Mesendoderm (in vitro differentiated cells): ENCODE measurements at places on chromosomes 12 and 14.

GRCh38 chr14:60288279-60288678, 39.3 kb downstream of the PPM1A start:
- no peak overlapping the region for H3K27ac ChIP-seq
- no peaks in the 10 kb centered on the region for H3K4me1 ChIP-seq

- H3K4me3 ChIP-seq: no peak overlapping the region
- H3K4me1 ChIP-seq: no peaks in the 10 kb centered on the region
- no peaks in the 10 kb centered on the region for H3K27me3 ChIP-seq
- no peak for DNase-seq
- no peaks in the 10 kb centered on the region for H3K36me3 ChIP-seq
These were observed 26.2 kb upstream of the ARHGAP5 start for GRCh38 chr14:32050878-32051277.

- no peaks in the 10 kb centered on the region for H3K27me3 ChIP-seq
- DNase-seq: no peak
- H3K4me3 ChIP-seq: no peak overlapping the region
- no peaks in the 10 kb centered on the region for H3K4me1 ChIP-seq
- H3K36me3 ChIP-seq: no peaks in the 10 kb centered on the region
These were observed 214.3 kb downstream of the EFCAB11 start for GRCh38 chr14:89740241-89740640.

DNA sequence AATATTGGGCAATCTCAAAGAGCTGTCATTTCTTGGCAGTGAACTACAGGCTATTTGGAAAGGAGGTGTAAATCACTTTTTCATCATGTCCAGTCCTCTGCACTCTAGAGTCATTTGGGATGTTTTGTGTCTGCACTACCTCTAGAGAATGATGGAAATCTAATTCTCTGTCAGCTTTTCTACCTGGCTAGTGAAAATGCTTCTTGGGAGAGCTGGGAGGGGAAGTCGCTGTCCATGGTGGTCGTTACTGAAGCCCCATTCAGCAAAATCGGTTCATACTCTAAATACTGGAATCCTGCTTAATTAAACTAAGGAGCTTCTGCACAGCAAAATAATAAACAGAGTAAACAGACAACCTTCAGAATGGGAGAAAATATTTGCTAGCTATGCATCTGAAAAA, 251.8 kb downstream of the APAF1 start:
- no peak overlapping the region for H3K4me3 ChIP-seq
- H3K27ac ChIP-seq: no peak overlapping the region
- H3K27me3 ChIP-seq: peaks cover 33% of the 10 kb centered on the region
- peak; percentile 45 for DNase-seq

- H3K36me3 ChIP-seq: no peaks in the 10 kb centered on the region
- H3K4me3 ChIP-seq: no peak overlapping the region
- no peaks in the 10 kb centered on the region for H3K4me1 ChIP-seq
- H3K27ac ChIP-seq: no peak overlapping the region
These were observed 171.9 kb downstream of the PRKCH start for GRCh38 chr14:61493239-61493638.

DNA sequence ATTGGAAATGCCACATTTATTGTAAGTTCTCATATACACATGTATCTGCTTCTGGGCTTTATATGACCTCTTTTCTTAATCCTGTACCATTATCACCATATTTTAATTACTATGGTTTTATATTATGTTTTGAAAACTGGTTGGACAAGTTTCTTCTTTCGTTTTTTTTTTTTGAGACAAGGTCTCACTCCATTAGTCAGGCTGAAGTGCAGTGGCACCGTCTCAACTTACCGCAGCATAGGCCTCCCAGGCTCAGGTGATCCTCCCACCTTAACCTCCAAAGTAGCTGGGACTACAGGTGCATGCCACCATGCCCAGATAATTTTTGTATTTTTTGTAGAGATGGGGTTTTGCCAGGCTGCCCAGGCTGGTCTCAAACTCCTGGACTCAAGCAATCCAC, 44.6 kb downstream of the GALNT4 start:
- no peaks in the 10 kb centered on the region for H3K4me1 ChIP-seq
- H3K27ac ChIP-seq: no peak overlapping the region
- no peak overlapping the region for H3K4me3 ChIP-seq
- DNase-seq: no peak
- no peaks in the 10 kb centered on the region for H3K36me3 ChIP-seq

DNA sequence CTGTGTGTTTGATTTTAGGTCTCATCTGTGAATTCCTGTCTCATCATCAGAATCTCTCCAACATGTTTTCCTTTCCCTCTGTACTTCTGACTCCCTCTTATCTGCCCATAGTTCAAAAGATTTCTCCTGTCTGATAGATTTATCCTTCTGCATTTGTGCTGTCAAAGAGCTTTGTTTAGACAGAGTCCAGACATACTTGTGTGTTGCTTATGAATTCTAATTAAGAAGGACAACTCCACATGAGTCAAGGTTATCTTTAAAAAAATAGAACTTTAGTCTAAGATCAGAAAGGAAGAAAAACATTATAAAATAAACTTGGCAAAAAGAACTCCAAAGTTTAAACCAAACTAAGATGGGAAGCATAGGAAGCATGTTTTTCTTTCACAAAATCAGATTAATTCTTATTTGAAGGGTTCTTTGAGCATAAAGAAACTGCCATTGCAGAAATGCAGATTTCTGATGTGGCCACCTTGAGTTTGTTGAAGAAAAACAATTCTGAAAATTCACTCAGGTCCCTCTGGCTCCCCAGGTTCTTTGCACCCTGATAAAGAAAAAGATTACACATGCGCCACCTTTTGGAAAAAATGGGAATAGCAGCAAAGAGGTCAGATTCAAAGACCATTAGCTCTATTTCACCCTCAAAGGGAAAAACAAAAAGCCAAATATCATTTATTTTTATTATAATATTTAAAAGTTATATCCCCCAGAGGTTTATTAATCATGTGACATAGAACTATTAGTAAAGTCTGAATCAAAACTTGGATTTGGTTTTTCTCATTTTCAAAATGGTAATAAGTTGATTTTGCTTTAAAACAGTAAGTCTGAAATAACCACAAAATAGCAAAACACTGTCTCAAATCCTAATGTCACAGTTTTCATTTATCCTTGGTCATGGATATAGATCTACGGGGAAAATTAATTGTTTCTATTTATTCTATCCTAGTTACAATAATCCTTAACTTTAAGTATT, 143.7 kb upstream of the DCN start:
- no peak overlapping the region for H3K27ac ChIP-seq
- H3K4me3 ChIP-seq: no peak overlapping the region
- H3K4me1 ChIP-seq: no peaks in the 10 kb centered on the region
- H3K36me3 ChIP-seq: no peaks in the 10 kb centered on the region
- H3K27me3 ChIP-seq: no peaks in the 10 kb centered on the region
- DNase-seq: peak; percentile 64

DNA sequence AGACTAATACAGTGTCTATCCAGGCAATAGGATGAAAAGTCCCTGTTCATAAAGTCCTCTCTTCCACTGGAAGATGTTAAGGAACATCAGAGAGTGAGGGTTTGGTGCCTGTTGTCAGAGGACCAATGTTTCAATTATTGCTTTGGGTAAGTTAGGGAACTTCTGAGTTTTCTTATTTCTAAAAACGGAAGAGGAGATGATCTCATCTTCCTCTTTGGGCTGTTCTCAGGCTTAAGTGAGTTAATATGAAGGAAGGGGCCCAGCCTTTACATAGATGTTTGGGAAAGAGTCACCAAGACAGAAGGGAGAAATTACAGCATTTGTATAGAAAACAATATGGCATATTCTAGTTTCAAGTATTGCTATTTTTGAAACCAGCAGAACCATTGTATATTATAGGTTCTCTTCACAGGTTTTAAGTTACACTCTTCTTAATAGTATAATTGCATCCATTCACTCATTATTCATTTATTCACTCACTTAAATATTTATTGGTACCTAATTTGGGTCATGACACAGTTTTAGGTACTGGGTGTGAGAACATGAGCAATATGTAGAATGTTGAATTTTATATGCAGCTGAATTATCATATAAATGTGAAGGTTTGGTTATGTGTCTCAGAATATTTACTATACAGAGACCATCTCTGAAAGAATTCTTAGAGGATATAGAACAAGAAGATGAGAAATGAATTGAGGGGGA, 68.5 kb upstream of the LRIG3 start:
- H3K27ac ChIP-seq: no peak overlapping the region
- H3K27me3 ChIP-seq: no peaks in the 10 kb centered on the region

GRCh38 chr14:103317251-103317650, 16.8 kb upstream of the EIF5 start:
- no peak overlapping the region for H3K27ac ChIP-seq
- H3K36me3 ChIP-seq: no peaks in the 10 kb centered on the region

GRCh38 chr14:65072937-65073336, 29.4 kb downstream of the MAX start:
- H3K36me3 ChIP-seq: peaks cover 15% of the 10 kb centered on the region
- H3K27ac ChIP-seq: no peak overlapping the region
- no peak overlapping the region for H3K4me3 ChIP-seq
- DNase-seq: no peak

GRCh38 chr14:100104006-100104352, 38.8 kb downstream of the EVL start:
- no peaks in the 10 kb centered on the region for H3K36me3 ChIP-seq
- H3K4me1 ChIP-seq: no peaks in the 10 kb centered on the region
- no peaks in the 10 kb centered on the region for H3K27me3 ChIP-seq
- DNase-seq: no peak
- no peak overlapping the region for H3K27ac ChIP-seq
- no peak overlapping the region for H3K4me3 ChIP-seq

- DNase-seq: no peak
- no peaks in the 10 kb centered on the region for H3K27me3 ChIP-seq
- H3K4me3 ChIP-seq: no peak overlapping the region
- peaks cover 1% of the 10 kb centered on the region for H3K36me3 ChIP-seq
- H3K4me1 ChIP-seq: no peaks in the 10 kb centered on the region
These were observed 35.6 kb downstream of the TMEM120B start for GRCh38 chr12:121748218-121748570.

DNA sequence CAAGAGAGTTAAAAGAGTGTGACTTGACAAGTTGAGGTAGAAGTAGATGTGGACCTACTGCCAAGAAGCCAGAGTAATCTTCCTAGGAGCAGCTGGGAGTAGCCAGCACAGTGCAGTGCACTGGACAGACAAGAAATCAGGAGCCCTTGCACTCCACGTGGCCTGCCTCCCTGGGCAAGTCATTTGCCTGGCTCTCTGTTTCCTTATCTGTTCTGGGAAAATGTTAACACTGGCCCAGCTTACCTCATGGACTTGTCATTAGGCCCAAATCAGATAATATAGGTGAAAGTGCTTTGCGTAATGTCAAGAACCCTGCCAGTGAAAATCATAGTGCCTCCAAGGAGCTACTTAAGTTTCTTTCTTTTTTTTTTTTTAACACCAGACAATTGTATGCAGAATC, 19.2 kb downstream of the SLC7A8 start:
- H3K4me1 ChIP-seq: peaks cover 7% of the 10 kb centered on the region
- no peak overlapping the region for H3K27ac ChIP-seq
- H3K4me3 ChIP-seq: no peak overlapping the region

- H3K4me3 ChIP-seq: no peak overlapping the region
- H3K36me3 ChIP-seq: no peaks in the 10 kb centered on the region
- no peak overlapping the region for H3K27ac ChIP-seq
- H3K4me1 ChIP-seq: no peaks in the 10 kb centered on the region
These were observed 87.6 kb downstream of the SYNE2 start for GRCh38 chr14:63940387-63940786.

- H3K27ac ChIP-seq: no peak overlapping the region
- H3K4me3 ChIP-seq: no peak overlapping the region
- DNase-seq: peak; percentile 96
- no peaks in the 10 kb centered on the region for H3K27me3 ChIP-seq
- H3K4me1 ChIP-seq: peaks cover 3% of the 10 kb centered on the region
These were observed 17.6 kb upstream of the RNASE3 start for GRCh38 chr14:20873370-20874177.

- H3K36me3 ChIP-seq: no peaks in the 10 kb centered on the region
- H3K4me1 ChIP-seq: no peaks in the 10 kb centered on the region
- H3K4me3 ChIP-seq: no peak overlapping the region
These were observed 48.3 kb downstream of the ZFYVE21 start for GRCh38 chr14:103763730-103764488.

DNA sequence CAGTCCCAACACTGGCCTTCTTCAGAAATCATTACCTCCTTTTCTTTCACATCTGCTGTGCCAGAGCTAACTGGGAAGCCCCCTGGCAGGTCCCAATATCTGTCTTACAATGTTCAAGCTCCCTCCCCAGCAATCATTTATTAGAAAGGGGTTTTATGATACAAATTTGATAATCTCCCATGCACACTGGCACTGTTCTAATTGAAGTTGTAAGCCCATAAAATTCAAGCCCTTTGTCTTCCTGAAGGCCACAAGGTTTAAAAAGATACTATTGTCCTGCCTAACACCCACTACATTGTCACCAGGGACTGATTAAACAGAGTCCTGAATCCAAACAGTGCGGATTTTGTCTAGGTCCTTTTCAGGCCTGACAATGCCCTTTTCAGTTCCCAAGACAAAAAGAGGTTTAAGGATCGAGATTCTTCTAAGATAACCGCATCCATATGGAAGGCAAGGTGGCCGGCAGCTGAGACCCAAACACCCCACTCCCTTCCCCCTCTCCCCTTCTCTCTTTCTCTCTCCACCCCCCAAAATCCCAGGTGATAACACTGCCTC, 3.3 kb downstream of the NKX2-8 start:
- H3K4me1 ChIP-seq: peaks cover 4% of the 10 kb centered on the region
- DNase-seq: no peak
- H3K27ac ChIP-seq: no peak overlapping the region
- H3K4me3 ChIP-seq: no peak overlapping the region
- H3K36me3 ChIP-seq: no peaks in the 10 kb centered on the region

GRCh38 chr14:71319666-71320065, 412.4 kb downstream of the PCNX1 start:
- no peak overlapping the region for H3K27ac ChIP-seq
- H3K4me1 ChIP-seq: peaks cover 2% of the 10 kb centered on the region
- H3K27me3 ChIP-seq: no peaks in the 10 kb centered on the region
- H3K4me3 ChIP-seq: peak overlapping the region; percentile 65
- peak; percentile 53 for DNase-seq

DNA sequence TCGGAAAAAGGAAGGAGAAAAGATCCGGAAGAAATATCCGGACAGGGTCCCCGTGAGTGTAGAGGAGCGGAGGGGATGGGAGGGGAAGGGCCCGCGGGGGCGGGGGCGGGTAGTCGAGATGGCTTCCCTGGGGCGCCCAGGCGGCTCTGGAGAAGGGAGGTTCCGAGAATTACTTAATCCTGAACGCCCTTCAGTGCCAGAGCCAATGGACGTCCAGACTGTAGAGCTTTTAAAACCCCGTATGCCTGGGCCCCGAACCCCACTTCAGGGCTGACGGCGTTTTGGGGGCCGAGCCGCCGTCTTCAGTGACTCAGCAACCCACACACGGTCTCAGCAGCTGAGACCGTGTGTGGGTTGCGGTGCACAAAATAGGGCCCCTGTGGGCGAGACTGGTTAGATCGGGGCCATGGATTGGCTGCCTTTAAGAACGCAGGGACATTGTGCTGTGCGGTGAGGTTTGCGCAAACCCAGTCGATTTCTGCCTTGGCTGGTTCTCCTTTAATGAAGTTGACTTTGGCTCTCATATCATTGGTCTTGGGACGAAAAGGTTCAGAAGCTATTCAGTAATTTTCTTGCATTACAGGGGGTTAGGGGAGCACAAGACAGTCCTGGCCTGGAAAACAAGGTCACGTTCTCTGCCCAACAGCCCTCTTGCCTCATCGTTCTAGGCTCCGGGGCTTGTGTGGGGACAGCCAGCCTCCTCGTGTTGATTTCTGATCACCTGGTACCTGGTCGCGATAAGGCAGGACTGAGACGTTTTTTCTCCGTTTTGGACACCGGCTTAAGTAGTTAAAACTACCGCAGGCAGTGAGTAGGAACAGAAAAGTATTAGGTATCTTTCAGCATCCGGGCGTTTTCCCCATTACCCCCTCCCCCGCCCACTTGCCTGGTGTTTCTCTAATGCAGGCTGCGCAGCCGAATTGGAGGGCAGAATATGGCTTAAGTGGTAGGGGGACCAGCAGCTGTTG, 775 bp downstream of the GABARAPL1 start:
- H3K27ac ChIP-seq: peak overlapping the region; percentile 74
- no peaks in the 10 kb centered on the region for H3K27me3 ChIP-seq
- H3K36me3 ChIP-seq: no peaks in the 10 kb centered on the region
- peak overlapping the region; percentile 90 for H3K4me3 ChIP-seq
- H3K4me1 ChIP-seq: no peaks in the 10 kb centered on the region
